ENCODE measurements at places on chromosomes 2 and 18.

GRCh38 chr2:96764253-96764637, 3.5 kb downstream of the CNNM4 start:
- no peak for DNase-seq

GRCh38 chr2:97713296-97714083, at the start of gene ZAP70:
TSS of gene ZAP70 (plus strand) at chr2:97713576. CDS start at chr2:97724037, 10,461 bp downstream.
- DNase-seq = no peak

DNA sequence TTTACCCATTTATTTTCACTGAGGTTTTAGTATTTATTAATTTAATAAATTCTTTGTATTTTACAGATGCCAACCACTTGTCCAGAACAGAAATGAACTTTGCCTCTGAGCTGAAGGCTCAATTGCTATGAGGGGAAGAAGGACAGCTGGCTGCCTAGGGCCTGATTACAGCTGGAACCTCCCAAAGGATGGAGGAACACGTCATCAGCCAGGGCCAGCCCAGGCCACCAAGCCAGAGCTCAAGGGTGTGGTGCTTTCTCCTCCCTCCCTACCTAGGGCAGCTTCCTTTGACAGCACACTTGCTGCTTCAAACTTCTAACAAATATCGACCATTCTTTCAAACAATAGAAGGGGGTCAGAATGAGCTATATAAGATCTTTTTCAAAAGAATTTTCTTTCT, 19.7 kb upstream of the RIOK3 start:
- no peak for DNase-seq

DNA sequence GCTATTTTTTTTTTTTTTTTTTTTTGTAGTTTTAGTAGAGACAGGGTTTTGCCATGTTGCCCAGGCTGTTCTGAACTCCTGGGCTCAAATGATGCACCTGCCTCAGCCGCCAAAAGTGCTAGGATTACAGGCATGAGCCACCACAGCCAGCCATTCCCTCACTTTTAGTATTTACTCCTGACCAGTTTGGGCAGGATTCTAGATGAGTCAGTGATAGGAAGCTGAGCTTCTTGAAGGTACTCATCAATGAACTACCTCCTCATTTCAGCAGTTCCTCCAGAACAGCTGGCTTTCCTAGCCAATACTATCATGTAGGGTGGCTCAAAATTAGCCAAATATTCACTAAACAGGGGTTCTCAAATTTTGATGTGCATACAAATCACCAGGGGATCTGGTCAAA, 57.2 kb downstream of the CYBRD1 start:
- DNase-seq = no peak

Measured in iPS DF 19.7 (cell line).